ENCODE measurements at places on chromosomes 11 and 22.

DNA sequence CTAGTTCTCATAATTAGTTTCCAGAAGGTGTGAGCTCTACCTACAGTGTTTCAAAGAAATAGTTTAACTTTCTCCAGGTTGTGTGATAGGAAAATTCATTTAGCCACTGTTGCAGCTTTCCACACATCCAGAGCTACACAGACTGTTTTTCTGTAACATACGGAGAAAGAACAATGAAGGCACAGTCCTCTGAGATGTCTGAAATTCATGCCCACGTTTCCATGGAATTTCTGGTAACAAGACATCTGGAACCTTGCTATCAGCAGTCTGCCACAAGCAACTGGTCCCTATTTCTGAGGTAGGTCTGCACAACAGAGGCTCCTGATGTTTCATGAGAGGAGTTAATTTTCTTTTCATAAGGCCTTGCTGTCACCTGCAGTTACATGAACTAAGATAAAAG lies 273.3 kb upstream of the C11orf87 start:
- no peak for DNase-seq

- no peak for DNase-seq
Observed at GRCh38 chr11:40384991-40385390, 1074.5 kb downstream of the LRRC4C start.

GRCh38 chr11:35141071-35141470 lies 2.1 kb downstream of the CD44 start:
- no peak for DNase-seq

DNA sequence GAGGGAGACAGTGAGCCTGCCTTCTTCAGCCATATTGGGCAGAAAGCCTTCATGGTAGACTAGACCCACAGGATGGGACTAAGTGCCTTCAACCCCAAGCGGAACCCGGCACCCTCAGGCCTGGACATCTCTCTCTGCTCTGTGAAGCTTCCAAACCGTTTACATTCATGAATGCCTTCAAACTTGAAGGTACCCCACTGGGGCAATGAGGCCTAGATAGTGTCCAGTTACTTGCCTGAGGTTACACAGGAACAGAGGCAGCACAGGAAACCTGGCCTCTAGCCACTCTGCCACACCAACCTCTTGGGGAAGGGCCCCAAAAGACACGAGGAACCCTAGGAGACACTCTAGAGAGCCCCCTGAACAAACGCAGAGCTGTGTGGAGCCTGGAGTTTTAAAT lies 14.5 kb upstream of the CYP2R1 start:
- DNase-seq: no peak

- no peak for DNase-seq
Observed at GRCh38 chr11:102487214-102487613, 34.6 kb upstream of the TMEM123 start.

- DNase-seq: no peak
Observed at GRCh38 chr11:18890615-18891014, 48.6 kb downstream of the MRGPRX1 start.

- no peak for DNase-seq
Observed at GRCh38 chr11:38416141-38416540, 1818.1 kb upstream of the RAG2 start.

- no peak for DNase-seq
Observed at GRCh38 chr11:100459811-100460210, 227.3 kb upstream of the ARHGAP42 start.

GRCh38 chr11:20066783-20067156 lies 93.5 kb downstream of the DBX1 start:
- no peak for DNase-seq

DNA sequence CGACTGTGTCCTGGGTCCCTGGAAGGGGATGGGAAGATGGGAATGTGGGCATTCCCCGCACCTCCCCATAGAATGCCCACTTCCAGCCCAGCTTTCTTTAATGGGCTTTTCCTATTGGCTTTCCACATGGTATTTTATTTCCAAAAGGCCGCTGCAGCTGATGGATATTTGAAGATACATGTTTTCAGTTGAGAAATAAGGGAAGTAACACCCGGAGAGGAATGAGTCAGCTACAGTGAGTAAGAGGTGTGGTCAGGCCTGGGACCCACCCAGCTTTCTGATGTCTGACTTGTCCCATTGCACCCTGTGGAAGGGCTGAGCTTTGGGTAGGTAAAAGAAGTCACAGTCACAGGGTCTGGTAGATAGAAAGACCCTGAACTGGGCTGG lies 476.9 kb downstream of the MIAT start:
- DNase-seq: no peak

DNA sequence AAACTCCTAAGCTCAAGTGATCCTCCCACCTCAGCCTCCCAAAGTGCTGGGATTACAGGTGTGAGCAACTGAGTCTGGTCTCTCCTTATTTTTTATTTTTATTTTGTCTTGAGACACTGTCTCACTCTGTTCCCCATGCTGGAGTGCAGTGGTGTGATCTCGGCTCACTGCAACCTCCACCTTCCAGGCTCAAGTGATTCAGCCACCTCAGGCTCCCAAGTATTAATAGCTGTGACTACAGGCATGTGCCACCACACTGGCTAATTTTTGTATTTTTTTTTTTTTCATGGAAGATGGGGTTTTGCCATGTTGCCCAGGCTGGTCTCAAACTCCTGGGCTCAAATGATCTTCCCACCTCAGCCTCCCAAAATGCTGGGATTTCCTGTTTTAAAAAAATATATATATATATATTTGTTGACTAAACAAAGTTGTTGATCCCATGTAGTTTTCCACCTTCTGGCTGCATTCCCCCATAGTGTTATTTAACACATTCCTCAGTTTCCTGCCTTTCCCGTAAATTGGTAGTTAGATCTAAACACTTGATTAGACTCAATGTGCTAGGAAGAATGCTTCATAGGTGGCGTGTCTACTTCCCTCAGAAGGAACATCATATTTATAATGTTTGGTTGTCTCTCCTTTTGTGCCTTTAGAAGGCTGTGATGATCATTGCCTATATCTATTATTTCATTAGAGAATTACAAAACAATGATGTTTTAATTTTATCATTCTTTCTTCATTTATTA lies 38.8 kb downstream of the LRRC32 start:
- DNase-seq: no peak

GRCh38 chr11:79694368-79694767 lies 253.5 kb upstream of the TENM4 start:
- DNase-seq: no peak

GRCh38 chr11:7595016-7595866 lies 78.1 kb downstream of the CYB5R2 start:
- DNase-seq: no peak

DNA sequence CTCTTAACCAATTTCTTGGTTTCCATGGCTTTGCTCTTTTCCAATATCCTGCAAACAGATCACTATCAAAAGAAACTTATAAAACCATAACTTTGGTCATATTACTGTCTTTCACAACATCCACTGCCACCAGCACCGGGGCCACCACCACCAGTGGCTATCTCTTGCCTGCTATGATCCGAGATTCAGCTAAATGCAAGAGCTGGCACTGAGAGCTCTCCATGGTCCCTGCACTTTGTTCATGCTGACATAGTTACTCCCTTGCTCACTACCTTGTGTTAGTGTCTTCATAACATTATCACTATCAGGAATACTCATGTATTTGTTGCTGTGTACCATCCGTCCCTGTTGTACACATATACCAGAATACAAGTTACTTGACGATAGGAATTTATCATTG lies 299.0 kb downstream of the ETS1 start:
- DNase-seq: no peak

DNA sequence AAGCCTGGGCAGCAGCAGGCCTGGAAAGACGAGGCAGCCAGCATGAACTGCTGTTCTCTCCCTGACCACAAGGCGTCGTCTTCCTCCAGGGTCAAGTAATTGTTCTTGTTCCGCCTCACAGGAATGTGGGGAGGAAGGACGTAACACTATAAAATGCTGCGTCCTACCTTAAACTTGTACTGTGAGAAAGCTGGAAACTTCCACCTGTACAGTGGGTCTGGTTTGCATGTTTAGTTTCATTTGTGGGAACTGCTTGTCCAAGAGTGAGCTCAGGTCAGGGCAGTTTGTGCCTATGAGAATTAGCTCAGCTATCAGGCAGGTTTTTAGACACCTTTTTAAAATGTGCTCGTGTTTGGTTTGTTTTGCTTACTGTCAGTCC lies 55.2 kb downstream of the PANX1 start:
- no peak for DNase-seq

GRCh38 chr11:19595499-19595839 lies 117.2 kb upstream of the NAV2 start:
- no peak for DNase-seq

DNA sequence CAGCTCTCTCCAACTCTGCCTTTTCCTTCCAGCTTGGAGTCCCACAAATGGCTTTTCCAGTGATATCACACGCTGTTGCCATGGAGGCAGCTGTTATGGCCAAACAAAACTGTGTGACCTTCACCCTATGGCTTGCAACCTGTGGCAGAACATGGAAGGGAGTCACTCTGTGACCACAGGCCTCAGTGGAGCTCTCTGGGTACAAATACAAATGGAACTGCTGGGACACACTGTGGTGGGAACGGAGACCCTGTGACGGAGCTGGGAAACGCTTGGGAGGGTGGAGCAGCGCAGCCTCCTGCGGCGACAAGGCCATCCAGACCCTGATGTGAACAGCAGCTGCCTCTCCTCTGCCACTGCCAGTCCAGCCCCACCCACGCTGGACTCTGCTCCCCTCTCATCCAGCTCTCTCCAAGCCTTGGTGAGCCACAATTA lies 162.5 kb downstream of the ETS1 start:
- no peak for DNase-seq

- DNase-seq: peak; percentile 39
Observed at GRCh38 chr11:122655527-122656072, at the start of gene UBASH3B. UBASH3B (plus strand) TSS chr11:122655722; CDS start chr11:122656050, 328 bp downstream.

GRCh38 chr22:24322522-24322921 lies 51.9 kb downstream of the SPECC1L start:
- DNase-seq: no peak

DNA sequence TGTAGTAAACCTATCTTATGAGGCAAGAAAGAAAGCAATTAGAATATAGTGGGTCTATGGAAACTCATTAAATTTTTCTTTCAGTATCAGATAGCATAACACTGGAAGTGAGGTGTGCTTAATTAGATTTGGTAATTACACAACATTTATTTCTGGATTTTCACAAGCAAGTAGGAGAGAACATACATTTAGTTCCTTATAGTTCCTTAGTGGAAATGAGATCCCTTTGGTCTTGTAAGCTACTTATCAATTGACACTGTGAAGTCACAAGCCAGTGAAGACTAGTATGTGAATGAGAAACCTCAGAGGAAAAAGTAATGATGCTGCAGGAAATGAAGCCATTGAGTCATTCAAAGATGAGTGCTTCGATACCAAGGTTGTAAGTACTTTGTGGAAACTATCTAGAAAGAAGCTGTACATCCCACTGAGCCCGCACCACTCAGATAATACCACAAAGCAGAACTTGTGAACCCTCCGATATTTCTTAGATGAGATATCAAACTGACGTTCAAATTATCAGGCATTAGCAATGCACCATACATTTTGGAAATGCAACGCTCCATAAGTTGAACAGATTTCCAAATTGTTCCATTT lies 53.5 kb downstream of the ENTHD1 start:
- no peak for DNase-seq

DNA sequence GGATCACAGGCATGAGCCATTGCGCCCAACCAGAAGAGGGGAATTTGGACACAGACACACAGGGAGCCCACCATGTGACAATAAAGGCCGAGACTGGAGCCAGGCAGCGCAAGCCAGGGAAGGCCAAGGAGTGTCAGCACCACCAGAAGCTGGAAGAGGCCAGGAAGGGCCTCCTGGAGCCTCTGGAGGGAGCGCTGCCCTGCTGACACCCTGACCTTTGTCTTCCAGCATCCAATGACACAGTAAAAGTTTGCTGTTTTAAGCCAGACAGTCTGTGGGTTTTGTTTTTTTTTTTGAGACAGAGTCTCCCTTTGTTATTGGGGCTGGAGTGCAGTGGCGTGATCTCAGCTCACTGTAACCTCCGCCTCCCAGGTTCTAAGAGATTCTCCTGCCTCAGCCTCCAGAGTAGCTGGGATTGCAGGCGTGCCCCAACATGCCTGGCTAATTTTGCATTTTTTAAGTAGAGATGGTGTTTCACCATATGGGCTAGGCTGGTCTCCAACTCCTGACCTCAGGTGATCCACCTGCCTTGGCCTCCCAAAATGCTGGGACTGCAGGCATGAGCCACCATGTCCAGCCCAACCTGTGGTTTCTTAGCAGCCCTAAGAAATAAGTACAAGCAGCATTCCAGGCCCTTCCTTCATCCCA lies 215.8 kb downstream of the CTTN start:
- DNase-seq: no peak

DNA sequence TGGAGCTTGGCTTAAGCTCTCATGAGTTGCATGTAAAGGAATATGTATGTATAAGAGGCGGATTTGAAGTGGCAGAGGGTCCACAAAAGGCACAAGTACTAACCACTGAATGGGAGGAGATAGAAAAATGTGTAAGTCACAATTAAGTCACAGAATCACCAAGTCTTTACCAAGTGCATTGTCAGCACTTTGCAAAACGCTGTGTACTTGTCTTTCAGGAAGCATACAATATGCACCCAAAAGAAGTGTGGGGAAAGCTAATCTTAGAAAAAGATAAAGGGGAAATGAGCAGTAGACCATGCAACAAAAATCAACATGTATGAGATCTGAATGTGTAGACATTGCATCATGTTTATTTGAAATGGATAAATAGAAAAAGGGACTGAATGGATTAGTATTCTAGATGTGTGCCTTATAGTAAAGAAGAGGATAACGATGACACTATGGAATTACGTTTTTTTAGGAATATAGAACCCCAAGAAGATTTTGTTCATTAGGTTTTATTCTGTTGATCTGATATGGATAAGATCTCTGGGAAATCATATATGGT lies 4.5 kb downstream of the CNTF start:
- no peak for DNase-seq

DNA sequence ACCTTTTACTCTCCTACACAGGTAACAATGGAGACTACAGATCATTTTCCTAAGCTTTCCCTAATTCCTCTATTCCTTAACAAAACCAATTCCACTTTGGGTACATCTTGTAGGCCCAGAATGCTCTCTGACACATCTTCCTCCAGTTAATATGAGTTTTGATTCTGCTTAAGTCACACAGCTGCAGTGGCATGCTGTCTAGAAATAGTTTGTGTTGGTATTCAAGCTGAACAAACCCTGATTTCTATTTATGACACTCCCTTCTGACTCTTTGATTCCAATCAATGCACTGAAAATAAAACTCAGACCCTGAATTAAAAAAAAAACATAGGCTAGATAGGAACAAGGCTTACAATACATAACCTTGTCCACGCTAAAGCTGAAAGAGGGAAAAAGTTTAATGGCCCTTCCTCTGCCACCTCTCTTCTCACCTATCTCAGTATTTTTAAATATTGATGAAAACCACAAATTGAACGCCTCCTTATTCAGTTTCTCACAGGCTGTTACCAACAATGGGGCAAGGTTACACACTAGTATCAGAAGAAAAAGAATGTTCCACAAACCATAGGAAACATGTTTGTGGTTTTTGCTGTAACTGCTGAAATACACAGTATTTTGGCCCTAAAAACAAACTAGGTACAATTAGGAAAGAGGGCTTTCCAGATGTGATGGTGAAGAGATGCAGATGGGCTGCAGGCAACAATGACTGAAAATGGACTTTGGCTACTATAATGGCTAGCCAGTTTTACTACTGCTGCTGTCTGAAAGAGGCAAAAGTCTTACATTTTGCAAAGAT lies 35.7 kb upstream of the GAB2 start:
- DNase-seq: no peak

- DNase-seq: no peak
Observed at GRCh38 chr11:47881145-47881544, 33.0 kb upstream of the NUP160 start.
